ENCODE measurements at places on chromosomes 16 and 17.
A peak's percentile ranks its signal among the peaks of the same experiment; 100 is the strongest.

DNA sequence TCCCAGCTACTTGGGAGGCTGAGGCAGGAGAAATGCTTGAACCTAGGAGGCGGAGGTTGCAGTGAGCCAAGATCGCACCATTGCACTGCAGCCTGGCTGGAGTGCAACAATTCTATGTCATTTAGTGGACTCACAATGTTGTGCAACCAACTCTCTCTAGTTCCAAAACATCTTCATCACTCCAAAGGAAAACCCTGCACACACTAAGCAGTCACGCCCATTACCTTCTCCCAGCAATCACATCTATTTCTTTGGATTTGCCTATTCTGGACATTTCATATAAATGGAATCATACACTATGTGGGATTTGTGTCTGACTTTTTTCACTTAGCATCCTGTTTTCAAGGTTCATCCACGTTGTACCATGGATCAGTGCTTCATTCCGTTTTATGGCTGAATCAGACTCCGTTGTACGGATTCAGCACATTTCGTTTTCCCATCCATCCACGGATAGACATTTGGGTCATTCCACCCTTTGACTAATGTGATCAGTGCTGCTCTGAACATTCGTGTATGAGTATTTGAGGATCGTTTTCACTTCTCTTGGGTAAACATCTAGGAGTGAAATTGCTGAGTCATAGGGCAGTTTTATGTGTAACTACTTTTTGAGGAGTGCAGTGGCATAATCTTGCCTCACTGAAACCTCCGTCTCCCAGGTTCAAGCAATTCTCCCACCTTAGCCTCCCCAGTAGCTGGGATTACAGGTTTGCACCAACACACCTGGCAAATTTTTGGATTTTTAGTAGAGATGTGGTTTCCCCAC, 45.4 kb upstream of the EMP2 start:
- no peak for DNase-seq

DNA sequence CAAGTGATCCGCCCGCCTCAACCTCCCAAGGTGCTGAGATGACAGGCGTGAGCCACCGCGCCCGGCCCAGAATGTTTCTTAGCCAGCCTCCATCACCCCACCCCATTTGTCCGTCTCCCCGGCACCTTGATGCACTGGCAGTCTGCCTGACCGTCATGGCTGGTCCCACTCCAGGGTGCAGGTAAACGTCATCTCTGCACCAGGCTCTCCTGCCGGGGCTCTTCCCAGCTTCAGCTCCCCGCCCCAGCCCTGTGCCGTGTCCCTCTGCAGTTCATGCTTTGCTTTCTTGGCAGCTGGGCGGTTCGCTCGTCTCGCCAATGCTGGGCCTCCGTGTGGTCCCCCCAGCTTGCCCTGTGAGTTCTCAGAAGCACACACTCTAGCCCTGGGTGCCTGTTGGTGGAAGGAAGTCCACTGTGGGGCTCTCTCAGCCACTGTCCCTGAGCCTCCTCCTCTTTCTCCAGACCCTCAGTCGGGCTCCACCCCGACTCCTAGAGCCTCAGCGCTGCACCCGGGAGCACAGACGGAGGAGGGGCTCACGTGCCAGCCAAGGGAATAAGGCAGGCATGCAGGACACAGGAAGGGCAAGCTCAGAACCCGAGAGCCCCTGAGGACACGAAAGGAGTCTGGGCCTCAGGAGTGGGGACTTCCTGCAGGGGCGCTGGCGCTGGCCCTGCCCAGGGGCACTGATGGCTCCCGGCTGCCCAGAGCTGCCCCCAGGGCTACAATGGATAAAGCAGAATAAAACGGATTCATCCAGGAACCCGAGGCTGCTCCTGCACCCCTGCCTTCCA, 12.0 kb downstream of the HS3ST6 start:
- DNase-seq: no peak

DNA sequence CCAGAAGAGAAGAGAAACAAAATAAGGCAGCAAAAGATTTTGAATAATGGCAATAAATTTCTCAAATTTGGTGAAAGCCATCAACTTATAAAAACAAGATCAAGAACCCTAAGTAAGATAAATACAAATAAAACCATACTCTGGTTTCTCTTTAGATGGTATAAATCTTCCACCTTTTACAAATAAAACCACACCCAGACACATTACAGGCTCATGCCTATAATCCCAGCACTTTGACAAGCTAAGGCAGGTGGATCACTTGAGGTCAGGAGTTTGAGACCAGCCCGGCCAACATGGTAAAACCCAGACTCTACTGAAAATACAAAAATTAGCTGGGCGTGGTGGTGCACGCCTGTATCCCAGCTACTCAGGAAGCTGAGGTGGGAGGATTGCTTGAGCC, 43.8 kb downstream of the TTLL6 start:
- no peak for DNase-seq

DNA sequence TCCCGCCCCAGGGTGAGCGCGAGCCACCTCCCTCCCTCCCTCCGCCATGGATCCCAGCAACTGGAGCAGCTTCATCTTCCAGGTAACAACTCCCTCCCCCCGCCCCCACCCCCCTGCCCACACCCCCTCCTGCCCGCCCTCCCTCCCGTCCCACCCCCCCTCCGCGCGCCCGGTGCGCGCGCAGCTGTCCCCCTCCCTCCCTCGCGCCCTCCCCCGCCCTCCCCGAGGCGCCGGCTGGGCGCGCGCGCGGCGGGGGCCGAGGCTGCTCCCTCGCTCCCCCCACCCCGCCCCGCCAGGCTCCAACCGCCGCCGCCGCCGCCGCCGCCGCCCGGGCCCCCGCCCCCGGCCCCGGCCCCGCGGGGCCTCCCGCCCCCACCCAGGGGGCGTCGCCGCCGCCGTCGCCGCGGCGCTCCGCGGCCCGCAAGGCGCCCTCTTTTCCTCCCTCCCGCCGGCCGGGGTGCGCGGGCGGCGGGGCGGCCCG, at the start of gene MAZ:
TSS of gene MAZ (plus strand) at position 431 of the 481 bp plus-strand sequence. CDS start 173 bp downstream, outside the sequence.
- DNase-seq: peak; percentile 54

DNA sequence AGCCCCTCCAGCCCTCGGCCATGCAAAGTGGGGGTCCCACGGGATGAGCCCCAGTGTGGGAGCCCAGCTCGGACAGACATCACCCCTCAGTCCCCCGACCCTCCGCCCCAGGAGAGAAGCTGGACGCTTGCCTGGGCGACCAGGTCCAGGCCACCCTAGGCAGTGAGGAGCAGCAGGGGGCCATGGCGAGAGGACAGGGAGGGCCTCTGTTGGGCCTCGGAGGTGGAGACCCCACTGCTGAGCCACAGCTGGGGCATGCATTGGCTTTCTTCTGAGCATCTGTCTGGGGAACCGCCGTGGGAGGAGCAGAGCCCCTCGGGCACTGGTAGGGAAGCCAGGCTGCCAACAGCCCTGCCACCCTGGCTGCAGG, 13.0 kb downstream of the ACTG1 start:
- no peak for DNase-seq

DNA sequence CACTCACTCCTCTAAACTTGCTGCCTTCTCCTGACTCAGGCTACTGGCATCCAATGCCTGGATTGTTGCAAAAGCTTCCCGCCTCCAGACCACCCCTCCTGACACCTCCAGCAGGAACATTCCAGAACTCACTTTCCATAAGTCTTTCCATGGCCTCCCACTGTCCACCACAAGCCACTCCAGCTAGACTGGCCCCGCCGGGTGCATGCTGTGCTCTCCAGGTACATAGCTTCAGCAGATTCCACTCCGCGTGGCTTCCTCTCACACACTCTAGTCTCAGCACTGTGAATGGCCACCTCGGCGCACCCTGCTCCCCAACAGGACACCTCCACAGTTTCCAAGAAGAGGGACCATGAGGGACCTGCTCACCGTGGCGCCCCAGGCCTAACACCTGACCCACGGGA, 25.9 kb upstream of the FAAP100 start:
- no peak for DNase-seq
